ENCODE measurements at places on chromosomes 2 and 18.

DNA sequence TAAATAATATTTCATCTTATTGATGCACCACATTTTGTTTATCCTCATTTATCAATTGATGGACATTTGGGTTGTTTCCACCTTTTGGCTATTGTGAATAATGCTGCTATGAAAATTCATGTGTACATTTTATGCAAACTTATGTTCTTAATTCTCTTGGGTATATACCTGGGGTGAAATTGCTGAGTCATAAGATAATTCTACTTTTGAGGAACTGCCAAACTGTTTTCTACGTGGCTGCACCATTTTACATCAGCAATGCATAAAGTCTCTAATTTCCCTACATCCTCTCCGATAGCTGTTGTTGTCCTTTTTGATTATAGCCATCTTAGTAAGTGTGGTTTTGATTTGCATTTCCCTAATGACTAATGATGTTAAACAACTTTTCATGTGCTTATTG lies 116.5 kb upstream of the DLX2 start:
- DNase-seq, result no peak

DNA sequence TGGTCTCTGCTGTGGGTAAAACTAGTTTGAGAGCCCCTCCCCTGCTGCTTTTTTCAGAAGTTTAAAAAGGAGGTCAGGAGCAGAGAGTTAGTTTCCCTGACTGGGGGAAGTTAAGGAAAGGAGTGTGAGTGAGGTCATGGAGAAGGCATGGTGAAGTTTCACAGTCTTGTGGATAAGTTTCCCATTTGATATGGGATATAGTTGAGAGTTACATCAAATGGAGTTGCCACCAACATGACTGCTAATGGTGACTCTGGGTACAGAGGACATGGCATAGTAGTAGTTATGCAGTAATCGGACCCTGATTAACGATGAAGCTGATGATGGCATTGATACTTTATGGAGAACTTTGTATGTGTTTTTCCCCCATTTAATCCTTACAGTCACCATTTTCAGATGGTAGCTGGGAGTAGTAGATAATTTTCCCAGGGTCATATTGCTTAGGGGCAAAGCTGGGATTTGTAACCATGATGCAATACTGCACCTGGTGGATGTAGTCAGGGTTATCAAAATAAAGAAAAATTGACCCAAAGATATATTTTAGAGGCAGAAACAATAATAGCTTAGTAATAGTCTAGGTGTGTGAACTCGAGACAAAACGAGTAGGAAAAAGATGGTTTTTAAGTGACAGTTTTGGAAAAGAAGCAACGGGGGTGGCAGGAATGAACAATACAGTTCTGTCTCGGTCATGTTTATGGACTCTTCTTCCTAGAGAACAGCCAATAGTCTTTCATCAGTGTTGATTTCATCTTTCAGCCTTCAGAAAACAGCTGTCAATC lies 74.6 kb downstream of the FMNL2 start:
- no peak for DNase-seq

DNA sequence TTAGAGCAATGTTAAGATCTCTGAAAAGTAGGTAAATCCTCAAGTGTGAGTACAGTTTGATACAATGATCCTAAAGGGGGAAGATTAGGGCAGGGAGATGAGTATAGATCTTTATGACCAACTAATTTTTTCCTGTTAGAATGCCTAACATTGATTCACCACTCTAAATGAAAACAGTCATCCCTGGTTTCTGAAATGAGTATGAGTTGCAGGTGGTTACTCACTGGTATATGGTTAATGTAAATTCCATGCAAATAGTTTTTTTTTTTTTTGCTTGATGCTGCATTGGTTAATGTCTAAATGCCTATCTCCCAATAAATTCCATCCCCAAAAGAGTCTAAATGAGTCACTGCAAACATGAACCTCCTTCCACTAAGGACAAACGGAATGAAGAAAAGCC lies 55.0 kb upstream of the SERPINB2 start:
- DNase-seq, result no peak

GRCh38 chr2:173161507-173161906 lies 85.9 kb downstream of the MAP3K20 start:
- DNase-seq, result no peak

DNA sequence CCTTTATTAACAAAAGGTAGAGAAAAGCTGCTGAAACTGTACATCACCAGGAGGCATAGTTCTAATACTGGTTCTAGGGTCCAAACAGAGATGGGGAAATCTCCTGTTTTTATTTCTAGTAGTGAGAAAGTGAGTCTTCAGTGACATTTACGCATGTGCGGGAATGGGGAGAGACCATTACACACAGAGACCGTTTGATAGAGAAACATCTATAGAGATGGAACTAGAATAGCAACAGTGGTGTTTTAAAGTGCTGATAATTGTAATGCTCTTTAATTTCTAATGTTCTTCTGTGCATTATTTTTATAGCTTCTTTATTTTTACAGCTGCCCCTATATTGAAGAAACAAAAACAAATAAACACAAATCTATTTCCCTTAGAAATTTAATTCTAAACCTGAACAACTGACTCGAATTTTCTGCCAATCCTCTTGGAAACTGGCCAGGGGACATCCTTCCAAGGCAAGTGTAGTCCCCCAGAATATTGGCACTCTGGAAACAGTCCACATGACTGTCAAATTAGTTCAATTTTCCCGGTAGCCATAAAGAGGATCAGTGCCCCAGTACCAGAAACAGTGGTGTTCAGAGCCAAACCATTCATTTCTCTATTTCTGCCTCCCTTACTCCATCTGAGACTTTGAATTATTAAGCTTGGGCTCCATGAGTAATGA lies 260.9 kb downstream of the ICOS start:
- DNase-seq, result no peak

DNA sequence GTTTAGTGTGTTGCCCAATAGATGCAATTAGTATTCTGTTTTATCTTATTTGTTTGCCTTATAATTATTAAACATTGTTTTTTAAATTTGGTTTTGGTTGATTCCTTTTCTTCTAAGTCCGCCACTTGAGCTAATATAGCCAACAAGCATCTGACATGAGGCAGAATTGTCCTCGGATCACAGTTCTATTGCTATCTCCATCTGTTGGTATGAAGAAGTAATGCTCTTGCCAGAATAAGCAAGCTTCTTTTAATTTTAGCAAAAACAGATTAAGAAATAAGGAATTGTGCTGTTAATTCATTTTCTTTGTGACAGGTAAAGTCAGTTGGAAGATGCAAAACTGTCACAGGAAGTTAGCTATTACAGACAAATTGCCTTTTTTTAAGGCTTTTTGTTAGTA lies 54.3 kb downstream of the R3HDM1 start:
- DNase-seq, result no peak

DNA sequence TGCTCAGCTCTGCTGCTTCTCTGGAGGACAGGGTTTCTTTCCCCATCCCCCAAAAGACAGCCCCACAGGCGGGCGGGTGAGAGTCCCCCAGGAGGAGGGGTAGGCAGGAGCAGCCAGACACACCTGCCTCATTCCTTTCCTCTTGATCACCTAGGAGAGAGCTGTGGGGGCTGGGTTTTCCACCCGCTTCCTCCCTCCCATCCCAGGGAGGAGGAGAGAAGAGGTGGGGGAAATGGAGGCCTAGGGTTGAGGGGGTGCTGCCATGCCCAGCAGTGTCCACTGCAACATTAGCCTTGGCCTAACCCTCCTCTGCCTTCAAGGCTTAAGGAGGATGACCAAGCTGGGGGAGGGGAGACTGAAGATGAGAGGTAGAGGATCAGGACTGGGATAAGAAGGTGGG lies 14.7 kb downstream of the WNT10A start:
- no peak for DNase-seq

DNA sequence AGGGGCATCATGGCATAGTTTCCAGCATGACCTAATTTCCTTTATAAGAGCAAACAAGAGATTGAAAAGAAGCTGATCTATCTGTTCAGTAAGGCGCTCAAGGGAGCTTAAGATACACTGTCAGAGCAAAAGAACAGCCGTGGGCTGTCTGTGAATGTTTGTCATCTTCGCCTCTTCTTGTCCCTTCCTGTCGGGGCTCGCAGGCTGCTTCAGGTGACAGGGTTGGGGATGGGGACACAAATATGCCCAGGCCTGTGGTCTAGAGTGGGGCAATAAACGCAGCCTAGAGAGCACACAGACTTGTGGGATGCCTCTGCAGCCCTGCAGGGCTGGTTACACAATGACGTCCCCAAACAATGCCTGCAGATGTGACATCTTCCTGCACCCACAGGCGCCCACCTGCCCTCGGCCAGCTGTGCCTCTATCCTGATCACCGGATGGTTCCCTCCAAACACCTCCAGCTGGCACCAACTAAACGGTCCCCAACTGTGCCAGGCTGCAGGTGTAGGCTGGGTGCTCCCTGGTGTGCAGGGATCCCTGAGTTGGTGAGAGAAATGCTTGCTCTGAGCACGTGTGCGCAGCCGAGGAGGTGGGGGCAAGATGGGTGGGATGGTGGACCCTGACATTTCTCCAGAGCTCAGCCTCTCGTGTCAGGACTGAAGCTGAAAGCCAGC lies 72.8 kb downstream of the EDAR start:
- no peak for DNase-seq

DNA sequence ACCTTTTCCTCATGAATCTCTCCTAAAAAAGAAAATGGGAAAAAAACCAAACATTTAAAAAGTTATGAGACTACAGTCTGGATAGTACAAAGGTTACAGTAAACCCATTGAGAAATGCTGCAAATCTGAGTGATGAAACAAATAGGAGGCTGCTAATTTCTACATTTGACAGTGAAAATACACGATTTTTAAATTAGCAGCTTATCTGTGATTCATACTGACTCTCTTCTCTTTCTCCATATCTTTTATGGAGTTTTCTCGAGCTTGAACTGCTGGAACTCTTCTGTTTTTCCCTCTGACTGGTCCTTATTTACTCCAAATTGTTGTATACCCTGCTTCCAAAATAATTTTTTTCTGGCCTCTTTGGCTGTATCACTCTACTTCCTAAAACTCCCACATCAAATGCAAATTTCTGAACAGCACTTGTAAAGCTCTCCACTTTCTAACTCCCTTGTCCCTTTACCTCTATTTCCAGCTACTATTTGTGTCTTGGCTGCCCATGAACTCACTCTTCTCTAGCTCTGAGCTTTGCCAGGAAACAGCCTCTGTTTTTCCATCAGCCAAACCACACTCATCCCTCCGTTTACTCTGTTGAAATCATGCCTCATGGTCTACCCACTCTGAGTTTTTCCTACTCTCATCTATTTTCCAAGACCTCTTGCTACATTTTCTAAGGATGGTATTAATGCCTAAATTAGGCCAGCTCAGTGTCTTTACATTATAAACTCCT lies 73.7 kb downstream of the RBMS1 start:
- no peak for DNase-seq

All from thoracic aorta (tissue), 2 donors.